ENCODE measurements at places on chromosomes 3 and 15.
A peak's percentile ranks its signal among the peaks of the same experiment; 100 is the strongest.

DNA sequence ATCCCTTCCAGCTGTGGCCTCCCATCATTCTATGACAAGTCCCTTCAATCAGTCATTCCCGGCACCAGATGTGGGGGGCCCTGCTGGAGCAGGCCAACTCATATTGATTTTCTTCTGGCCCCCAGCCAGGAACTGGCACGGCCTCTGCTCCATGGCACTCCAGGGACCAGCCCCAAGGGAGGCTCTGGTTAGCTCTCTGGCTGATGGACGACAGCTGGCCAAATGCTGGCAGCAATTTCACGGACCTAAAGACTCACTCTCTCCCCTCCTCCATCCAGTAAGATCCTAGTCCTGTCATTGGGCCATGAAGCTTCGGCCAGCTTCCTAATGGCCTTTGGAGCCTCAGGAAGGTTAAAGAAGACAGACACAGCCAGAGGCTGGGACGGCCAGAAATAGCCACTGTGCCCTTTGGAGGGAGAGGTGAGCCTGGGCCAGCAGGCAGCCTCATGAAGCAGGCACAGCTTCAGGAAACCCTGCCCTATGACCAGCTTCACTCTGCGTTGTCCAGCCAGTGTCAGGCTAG, 131.0 kb downstream of the MEX3B start:
- DNase-seq = no peak

DNA sequence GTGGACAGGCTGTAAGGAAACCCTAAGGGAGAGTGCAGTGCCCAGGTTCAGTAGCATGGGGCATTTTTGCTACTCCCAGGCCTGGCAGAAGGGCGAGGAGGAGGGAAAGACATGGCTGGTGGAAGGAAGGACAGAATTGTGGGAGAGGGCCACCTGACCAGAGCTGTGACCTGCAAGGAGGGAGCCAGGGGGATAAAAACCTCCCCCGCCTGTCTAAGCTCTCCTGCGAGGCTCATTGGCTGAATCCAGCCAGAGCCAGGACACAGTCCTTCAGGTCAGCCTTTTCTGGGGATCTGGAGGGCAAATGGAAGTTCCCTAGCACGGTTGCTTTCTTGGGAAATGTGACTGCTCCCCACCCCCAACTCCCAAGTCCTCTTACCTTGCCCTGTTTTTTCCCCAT, 13.3 kb upstream of the ANKDD1A start:
- no peak for DNase-seq

- no peak for DNase-seq
Observed at GRCh38 chr3:195086341-195086740, 184.6 kb downstream of the XXYLT1 start.

DNA sequence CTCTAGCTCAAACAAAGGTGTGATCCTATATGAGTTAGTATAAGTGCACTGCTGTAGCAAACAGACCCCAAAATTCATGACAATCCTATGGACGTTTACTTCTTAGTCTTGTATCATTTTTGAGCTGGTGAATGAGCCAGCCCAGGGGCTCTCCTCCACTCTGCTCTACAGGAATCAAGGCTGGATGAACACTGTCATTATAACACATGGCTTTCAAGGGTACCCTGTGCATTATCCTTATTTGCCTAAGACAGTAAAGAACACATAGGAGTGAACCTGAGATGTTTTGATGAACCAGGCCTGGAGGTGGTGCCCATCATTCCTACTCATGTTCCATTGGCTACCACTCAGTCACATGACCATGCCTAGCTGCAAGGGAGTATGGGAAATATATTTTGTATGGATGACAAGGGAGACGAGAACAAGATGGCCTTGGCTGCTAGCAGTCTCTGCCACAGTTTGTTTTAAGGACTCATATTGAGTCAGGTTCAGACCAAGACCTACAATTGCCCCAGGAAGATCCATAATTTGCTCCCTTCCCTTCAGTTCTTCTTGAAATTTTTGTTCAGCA, 107.4 kb upstream of the HES1 start:
- DNase-seq = no peak

- DNase-seq = no peak
Observed at GRCh38 chr3:66487465-66487864, 13.4 kb downstream of the LRIG1 start.

DNA sequence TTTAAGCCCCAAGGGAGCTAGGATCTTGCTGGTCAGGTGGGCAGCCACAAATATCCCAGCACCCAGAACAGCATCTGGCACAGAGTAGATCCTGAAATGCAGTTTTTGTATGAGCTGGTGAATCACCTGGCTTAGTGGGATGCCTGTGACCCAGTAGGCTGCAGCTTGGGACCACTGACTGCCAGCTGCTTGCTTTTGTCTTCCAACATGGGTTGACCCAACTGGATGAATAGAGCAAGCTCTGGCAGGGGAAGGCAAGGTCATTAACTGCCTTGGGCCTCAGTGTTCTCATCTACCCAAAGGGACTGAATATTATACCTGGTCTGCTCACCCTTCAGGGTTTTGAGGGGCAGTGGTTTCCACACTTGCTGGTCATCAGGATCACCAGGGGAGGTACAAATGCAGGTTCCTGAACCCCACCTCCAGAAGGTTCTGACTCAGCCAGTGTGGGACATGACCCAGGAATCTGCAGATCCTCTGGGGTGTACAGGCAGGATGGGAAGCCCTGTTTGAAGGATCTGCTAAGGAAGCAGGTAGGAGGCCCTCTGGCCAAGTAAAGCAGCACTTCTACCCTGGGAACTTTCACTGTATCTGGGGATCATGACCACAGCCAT, 55.4 kb downstream of the ITGA11 start:
- DNase-seq = no peak

- no peak for DNase-seq
Observed at GRCh38 chr3:71177375-71177774, 406.2 kb downstream of the FOXP1 start.

DNA sequence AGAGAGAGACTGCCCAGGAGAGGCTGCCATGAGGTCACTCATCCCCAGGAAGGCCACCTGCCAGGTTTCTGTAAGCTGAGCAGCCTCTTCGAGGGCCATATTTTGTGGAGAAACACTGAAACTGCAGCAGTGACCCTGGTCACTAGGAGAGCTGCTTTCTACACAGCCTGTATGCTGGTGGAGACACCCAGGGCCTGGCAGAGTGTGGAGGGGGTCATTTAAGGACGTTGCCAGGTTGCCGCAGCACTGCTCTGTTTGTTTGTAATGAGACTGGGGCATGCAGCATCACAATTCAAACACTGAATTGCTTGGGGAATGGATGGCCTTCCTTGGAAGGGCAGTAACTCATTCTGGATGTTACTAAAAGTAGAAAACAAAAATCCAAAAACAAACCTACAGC, 104.9 kb upstream of the TRIM42 start:
- DNase-seq = no peak

DNA sequence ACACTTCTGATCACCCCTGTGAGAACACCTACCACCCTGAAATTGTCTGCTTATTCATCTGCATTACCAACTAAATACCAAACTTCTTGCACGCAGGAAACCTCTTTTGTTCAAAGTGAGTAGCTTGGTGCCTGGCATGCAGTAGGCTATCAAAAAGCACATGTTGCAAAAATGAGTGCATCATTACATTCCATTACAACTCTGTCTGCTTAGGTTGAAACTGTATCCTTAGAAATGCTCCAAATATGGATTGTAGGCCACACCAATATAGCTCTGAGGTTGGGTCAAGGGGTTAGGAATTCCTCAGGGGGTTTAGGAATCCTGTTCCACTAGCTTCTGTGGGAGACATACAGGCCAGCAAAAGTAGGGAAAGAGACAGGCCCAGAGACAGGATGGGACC, 107.2 kb downstream of the THRB start:
- DNase-seq = no peak

- DNase-seq = no peak
Observed at GRCh38 chr15:61222010-61222409, 7.1 kb downstream of the RORA start.

- no peak for DNase-seq
Observed at GRCh38 chr15:90230071-90230494, 3.7 kb downstream of the CIB1 start.

DNA sequence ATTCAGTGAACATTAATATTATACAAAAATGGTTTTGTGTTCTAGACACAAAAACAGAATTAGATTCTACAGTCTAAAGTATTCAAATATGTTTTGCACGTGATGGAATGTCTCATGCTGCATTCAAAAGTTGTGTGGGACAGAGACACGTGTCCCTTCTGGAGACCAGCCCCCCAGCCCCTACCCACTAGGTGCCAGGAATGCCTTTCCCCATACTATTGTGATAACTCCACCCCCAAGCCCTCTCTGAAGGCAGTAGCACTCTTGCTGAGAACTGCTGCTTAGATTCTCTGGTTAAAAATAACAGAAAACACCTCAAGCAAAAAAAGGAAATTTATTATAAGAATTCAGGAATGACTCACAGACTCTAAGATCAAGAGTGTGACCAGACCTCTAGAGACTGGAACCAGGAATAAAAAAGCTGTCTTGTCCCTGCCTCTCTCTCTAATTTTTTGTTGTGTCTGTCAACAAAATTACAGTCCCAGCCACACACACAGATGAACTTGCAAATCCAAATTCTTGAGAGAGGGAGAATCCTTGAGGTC, 57.7 kb downstream of the PXYLP1 start:
- DNase-seq = no peak

DNA sequence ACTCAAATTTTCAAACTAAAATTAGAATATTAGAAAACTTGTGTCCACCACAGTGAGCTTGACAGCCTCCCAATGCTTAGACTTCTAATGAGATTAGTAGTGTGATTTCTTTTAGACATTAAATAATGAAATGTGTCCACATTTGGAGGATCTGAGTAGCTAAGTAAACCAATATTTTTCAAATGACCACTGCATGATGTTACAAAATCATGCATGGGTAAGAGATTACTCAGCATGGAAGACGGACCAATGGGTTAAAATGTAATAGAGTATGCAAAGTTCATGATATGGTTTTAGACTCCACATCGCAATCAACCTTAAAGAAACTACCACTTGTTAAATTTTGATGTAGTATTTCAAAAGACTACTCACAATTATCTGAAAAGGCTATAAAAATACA, 130.6 kb downstream of the IMPG2 start:
- DNase-seq = no peak

- no peak for DNase-seq
Observed at GRCh38 chr15:63372018-63372705, 9.5 kb downstream of the CA12 start.

DNA sequence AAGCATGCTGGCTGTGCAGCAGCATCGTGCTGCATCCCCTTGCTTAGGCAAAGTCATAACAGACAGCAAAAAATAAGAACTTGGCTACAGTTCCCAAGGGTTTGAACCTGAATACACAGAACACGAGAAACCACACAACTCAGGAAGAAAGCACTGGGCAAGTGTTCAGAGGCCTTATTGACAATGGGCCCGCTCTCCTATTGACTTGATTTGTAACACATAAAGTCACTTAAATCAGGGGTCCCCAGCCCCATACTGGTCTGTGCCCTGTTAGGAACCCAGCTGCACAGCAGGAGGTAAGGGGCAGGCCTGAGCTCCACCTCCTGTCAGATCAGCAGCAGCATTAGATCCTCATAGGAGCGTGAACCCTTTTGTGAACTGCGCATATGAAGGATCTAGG, 145.1 kb downstream of the LSAMP start:
- no peak for DNase-seq

DNA sequence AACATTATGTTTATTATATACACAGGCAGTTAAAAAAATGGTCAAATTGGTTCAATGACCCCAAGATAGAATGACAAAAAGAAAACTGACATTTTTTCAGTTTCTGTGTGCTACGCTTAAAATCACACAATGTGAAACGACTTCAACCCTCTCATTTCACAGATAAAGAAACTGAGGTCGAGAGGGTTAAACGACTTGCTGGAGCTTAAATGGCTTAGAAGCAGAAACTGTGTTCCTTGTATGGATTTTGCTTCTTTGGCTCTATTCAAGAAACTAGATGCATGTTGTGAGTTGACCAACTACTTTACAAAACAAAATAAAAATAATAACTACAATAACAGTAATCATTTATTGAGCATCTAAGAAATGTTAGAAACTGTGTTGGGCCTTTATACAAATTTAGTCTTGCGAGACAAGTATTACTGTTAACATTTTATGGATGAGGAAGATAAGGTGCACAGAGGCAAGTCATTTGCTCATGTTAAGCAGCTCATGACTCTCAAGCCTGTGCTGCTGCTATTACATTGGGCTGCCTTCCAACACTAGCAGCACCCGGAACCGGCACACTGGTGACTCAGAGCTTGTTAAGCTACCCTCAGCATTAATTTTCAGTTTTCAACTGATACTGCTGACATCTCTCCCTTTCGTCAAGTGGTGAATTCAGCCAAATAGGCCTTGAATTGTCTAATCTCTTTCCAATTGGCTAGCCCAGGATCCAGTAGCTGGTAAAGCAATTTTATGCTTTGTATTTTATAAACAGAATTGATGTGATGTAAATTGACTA, 487.6 kb downstream of the NAALADL2 start:
- peak; percentile 6 for DNase-seq

GRCh38 chr15:88031461-88031860, 225.1 kb downstream of the NTRK3 start:
- no peak for DNase-seq

DNA sequence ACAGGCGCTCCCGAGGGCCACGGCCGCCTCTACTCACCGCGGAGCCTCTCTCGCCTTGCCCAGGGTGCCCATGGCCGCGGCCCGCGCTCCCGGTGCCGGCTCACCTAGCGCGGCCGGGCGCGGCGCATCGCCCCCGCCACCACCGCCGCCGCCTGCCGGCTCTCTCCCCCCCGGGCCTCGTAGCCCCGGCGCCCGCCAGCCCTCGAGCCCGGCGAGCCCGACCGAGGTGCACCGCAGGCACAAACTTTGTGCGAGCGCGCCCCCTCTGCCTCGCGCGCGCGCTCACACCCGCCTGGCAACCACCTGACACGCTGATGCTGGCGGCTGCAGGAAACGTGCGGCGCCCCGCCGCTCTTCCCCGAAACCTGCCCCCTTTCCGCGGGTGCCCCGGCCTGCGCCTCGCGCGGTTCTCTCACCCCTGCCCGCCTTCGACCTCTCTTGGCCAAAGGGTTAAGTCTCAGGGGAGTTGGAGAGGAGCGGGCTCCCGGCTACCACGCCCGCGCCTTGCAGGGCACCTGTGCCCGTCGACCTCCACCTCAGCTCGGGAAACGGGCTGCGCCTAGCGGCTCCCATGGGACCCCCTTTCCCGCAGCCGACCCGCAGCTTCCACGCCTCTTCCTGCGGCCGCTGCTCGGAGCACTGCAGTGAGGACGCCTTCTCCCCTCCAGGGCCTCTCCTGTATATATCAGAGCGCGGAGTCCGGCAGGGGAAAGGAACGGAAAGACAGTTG, at the start of gene RASGRP1:
Gene RASGRP1, minus strand, starts transcription at position 258 of the 730 bp plus-strand sequence. Its CDS starts 186 bp downstream, at position 72.
- peak; percentile 34 for DNase-seq

- DNase-seq = no peak
Observed at GRCh38 chr3:111299192-111299615, 227.6 kb downstream of the NECTIN3 start.

DNA sequence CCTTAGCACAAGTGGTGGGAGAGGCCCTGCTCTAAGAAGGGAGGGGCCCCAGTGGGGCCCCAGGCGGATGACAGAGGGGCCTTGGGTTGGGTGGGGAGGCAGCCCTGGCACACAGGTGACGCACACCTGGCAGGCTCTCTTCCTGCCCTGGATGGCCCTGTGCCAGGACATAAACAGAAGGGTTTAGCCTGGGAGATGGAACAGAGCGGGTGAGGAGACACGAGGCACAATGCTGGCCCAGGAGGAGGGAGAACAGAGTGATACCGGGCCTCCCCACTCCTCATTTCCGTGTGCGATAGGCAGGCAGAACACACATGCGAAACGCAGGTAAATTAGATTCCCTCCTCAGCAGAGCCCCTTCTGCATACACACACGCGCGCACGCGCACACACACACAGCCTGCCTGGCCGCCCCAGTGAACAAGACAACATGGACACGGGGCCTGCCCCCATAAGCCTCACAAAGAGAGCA, 39.8 kb downstream of the IDH2 start:
- no peak for DNase-seq

Data from hippocampal formation (tissue), 2 donors.